ENCODE measurements at places on chromosomes 6 and 20.

DNA sequence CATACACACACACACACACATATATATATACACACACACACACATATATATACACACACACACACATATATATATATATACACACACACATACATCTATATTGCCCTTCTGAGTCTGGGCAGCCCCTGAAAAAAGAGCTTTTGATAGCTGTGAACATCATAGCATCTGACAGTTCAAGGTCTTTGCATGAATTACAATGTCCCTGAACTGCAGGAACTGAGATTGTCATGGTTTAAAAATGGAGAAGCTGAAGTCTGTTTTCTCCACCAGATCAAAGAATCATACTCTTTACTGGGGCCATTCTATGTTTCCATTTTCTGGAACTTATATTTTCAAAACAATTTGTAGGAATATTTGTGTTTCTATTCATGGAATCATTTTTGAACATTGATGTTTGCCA lies 189.8 kb downstream of the ZDHHC14 start:
- no peak for DNase-seq

GRCh38 chr6:145352382-145353080 lies 382.8 kb downstream of the EPM2A start:
- DNase-seq = no peak

DNA sequence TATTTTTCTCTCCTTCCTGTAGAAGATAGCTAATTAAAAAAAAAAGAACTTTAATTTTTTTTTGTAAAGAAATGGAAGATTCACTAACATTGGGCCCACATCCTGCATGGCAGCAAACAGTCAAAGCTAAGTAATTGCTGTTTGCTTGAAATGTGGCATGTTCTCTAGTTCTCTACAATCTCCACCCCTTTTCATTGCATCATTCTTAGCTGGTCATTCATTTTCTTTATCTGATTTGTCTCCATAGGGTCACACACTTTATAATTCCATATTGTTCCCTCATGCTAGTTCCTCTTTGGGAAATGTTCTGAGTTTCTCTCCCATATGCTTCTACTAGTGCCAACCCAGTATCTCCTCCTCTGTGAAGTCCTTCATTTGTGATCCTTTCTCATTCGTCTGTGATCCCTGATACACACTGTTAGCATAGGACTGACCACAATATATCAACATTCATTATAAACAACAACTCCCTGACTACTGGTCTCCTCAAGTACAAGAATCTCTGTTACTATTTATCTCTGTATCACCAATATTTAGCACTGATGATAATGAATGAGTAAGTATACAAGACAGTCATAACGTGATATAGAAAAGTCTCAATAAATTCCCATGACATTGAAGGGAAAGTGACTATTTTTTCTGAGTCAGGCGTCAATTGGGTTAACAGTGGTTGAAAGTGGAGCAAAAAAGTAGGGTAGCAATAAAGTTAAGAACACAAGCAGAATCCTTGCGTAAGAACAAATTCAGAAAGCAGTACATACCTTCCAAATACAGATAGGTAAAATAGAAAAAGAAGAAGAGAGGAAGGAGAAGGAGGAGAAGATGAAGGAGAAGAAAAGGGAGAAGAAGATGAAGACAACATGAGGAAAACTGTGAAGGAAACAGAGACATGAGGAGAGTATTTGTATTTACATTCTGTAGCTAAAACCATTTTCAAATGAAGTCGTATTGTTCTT lies 33.2 kb upstream of the MYB start:
- no peak for DNase-seq

GRCh38 chr6:144897441-144897921 lies 612.3 kb downstream of the UTRN start:
- no peak for DNase-seq

DNA sequence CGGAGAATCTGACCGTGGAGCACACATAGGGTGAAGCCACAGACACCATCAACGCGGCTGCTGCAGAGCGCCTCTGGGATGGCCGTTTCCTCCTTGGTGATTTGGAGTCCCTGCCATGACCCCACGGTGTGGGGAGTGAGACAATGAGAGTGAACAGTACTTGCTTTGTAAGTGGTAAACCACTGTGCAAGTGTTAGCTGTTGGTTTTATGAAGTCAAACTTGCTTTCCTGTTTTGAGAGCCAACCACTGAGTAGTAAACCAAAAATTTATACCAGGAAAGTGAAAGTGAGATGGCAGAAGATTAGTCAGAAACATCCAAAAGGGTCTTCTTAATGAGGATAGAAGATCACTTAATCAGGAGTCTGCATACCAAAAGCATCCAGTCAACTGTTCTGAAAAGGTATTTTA lies 160.7 kb downstream of the FOXC1 start:
- no peak for DNase-seq

GRCh38 chr6:140050101-140050995 lies 675.9 kb upstream of the CITED2 start:
- DNase-seq = no peak
